Neural crest cell (in vitro differentiated cells): ENCODE measurements at places on chromosomes 5 and 9.

DNA sequence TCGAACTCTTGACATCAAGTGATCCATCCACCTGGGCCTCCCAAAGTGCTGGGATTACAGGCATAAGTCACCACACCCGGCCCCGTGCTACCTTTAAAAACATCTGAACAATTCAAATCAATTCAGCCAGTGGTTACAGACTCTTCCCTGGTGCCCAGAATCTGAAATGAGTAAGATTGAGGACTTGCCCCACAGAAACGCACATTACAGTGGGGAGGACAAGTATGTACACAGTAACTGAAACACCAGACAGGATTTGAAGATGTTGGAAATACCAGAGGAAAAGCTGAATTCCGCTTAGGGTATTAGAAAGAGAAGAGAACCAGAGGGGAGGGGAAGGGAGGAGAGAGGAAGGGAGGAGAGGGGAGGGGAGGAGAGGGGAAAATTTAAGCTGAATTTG is 17.8 kb downstream of the NIM1K start:
- no peak for DNase-seq

GRCh38 chr5:88556406-88556805 is 287.8 kb upstream of the TMEM161B start:
- DNase-seq, result no peak

DNA sequence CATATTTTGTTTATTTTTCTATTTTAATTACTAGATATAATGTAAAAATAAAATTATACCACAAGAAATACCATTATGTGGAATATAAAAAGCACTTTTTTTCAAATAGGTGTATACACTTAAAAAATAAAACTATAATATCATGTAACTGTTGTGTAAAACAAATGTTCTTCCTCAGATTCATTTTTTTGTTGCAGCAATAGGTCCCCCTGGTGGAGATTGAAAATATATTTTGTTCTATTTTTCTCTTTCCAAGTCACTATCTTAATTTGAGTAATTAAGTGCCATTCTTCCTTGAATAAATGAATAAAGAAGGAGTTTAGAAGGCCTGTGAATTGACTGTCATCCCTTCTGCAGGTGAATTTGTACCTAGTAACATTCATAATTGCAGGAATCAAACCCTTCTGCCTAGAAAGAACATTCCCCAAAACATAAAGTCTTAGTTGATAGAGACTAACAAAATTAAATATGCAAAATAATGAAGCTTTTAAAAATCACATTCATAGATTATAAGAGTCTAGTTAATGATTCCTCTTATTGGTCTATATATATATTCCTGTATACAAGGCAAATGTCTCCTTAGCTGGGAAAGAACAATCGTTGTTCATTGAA is 23.4 kb downstream of the CETN3 start:
- no peak for DNase-seq

DNA sequence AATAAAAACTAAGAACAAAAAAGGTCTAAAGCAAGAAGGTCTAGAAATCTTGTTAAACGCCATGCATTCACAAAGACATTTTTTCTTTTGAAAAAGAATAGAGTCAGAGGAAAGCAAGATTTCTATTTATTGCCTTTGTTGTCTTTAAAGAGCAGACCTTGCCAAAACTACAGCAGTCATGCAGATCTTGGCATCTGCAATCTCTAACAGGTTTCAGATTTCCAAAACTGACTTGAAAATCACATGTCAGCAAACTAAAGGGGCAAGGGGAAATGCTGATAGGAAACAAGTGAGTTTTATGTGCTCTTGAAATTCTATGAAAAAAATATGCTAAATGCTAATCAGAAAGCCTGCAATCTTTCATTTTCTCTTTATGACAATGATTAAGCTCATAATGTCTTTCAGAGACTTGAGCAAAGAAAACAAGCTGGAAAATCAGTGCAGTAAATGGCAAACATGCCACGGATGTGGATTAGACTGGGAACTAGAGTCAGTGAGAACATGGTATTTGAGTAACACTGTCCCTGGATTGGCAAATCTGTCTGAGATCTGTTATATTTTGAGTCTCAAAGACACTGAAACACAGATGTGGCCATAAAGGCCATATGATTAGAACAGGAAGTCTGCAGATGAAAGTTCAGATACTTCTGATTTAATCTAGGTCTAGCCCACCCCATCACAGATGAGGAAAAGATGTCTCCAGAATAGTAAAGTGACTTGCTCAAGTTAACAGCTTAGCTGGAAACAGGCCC is 361.4 kb upstream of the RPS23 start:
- DNase-seq, result no peak

DNA sequence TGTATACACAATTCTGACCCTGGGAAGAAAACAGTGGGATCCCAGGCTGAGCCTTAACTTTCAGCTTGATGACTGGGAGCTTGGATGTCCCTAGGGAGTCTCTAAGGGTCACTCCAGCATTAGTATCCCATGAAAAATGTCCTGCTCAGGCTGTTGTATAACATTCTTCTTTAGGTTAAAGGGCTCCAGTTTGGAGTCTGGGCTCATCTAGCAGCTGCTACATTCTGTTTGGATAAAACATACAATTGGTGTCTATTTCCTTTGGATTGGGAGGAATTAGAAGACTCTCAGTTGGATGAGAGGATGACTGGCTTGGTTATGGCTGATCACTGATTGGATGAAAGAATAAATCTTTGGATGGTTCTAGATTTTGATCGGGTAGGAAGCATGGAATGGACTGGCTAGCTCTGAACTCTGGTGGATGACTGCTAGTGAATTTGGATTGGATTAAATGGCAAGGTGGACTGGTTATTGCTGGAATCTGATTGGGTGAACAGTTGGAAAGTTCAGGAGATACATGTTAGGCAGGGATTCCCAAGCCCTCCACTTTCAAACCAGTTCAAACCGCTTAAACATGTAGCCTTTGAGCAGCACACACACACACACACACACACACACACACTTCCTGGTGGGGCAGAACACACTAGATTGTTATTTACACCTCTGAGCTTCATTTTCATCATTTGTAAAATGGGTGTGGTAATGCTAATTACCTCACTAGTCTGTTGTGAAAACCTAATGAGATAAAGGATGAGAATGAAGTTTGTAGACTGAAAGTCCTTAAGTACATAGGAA is 7.1 kb upstream of the MYOZ3 start:
- no peak for DNase-seq

DNA sequence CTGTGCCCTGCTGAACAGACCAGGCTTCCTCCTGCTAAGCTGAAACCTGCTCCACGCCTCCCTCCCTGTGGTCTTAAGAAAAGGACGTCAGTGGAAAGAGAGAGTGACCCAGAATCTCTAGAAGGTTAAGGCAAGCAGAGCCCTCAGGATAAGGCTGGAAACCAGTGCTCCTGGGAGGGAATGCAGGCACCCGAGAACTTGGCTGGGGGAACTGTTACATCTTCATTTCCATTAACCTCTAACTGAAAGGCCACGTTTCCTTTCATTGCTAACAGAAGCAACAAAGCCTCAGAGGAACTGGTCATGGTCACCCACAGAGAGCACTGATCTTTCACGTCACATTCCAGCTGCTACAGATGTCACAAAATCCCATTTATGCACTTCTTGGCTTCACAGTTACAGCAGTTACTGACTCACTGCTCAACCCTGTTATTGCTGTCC is 26.1 kb upstream of the AKNA start:
- DNase-seq, result no peak

DNA sequence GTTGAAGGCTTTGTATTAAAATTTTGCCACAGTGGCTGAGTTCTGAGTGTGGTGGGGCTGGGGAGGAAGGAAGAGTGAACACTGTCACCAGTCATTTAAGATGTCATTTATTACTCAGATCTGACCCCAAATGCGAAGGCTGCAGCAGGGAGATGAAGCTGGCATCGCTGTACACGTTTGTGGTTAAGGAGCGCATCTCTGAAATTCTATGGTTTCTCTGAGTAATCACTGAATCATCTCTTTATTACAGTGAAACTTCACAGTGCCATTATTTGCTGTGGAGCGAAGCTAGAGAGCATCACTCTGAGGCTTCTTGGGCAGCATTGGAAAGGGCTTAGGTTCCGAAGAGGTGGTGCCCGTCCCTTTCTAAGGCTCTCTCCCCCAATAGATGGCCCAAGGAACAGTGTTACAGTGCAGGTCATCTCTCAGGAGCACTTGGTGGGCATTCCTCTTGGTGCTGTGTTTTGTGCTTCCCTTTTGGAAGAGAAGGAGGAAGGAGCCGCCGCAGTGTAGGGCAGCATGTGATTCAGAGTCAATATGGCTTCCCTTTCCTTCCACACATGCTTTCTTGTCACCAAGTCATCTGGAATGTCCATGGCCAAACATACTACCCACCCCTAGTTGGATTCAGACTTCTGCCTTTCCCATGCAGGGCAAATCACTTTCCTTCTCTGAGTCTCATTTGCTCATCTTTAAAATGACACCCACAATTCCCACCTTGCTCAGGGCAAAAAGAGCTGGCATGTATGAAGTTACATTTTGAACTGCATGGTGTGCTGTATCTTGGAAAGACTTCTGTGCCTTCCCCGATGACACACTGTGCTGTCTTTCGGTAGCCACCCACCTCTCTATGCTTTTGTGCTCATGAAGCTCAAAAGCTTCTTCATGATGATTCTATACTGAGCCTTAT is 9.3 kb upstream of the TEX48 start:
- DNase-seq, result no peak

GRCh38 chr5:163407034-163407655 is 30.2 kb upstream of the CCNG1 start:
- DNase-seq, result no peak

DNA sequence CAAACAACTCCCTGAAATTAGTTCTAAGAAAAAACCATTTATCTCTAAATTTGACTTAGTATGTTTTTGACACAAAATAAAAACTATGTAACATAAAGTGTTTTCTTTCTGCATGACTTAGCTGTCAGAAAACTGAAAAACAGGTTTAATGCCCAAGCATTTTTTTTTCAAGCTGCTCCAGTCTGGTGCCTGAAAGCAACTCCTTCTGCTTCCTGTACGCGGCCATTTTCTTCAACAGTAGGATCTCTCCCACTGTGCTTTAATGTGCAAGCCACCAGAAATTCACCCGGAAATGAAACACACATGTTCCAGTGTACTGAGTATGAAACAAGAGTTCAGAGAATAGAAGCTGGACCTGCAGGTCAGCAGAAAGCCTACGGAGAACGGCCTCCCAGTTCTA is 161.2 kb downstream of the MED27 start:
- DNase-seq, result no peak

DNA sequence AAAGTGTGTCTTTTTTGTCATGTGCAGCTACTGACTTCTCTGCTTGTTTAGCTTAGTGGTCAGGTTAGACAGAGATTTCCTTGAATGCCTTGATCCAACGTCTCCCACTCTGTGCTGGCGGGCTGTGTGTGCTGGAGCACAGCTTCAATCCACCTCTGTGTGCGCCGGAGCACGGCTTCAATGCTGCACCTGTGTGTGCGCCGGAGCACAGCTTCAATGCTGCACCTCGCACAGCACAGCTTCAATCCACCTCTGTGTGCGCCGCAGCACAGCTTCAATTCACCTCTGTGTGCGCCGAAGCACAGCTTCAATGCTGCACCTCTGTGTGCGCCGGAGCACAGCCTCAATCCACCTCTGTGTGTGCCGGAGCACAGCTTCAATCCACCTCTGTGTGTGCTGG is 69.0 kb upstream of the PHYKPL start:
- no peak for DNase-seq

- no peak for DNase-seq
These were observed 32.9 kb downstream of the SEMA4D start for GRCh38 chr9:89465001-89465451.

DNA sequence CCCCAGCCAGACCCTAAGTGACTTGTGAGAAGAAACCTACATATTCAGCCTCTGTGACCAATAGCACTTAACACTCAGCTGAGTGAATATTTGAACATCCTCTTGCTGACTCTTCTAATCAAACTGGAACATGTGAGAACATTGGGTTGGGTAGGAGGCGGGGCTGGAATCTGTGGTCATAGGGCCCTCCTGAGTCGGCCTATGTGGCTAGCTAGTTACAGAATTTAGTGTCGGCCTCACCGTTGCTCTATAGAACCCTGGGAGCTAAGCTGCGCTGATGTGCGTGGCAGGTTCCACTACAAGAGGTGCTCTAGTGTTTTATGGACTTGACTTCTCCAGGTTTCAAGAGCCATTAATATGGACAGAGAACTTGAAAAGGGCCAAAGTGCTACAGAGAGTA is 138.8 kb downstream of the DROSHA start:
- DNase-seq, result no peak

GRCh38 chr9:91273853-91274552 is 87.7 kb downstream of the AUH start:
- DNase-seq, result no peak

DNA sequence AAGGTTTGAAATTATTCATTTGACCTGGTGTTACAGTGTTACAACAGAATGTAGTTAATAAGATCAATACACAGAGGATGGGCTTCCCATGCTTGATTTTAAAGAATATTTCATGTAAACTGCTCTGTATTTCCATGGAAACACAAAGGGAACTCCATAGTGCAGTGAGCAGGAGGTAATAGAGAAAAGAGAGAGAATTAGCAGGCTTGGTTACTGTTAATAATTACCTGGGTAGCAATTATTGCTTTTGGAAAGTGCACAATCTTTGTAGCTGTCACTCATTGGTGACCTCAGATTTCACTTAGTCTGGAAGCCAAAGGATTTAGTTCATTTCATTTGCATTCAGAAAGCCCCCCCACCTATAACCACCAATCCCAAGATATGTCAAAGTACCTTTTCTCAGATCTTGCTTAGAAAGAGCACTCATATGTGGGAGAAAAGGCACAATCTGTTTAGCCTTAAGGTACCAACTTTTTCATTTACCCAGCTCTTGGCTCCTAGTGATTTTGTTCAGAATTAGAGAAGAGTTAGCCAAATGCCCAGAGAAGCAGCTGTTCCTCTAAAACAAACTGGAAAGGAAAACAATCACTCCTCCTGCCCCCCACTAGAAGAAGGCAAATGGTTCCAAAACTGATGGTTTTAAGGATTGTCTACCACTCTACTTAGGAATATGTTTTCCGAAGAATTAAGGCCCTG is 234.5 kb upstream of the SLC24A2 start:
- DNase-seq, result no peak

- DNase-seq, result no peak
These were observed 174.4 kb downstream of the SLIT3 start for GRCh38 chr5:169126481-169127021.

GRCh38 chr9:89640801-89641200 is 36.0 kb downstream of the GADD45G start:
- no peak for DNase-seq

DNA sequence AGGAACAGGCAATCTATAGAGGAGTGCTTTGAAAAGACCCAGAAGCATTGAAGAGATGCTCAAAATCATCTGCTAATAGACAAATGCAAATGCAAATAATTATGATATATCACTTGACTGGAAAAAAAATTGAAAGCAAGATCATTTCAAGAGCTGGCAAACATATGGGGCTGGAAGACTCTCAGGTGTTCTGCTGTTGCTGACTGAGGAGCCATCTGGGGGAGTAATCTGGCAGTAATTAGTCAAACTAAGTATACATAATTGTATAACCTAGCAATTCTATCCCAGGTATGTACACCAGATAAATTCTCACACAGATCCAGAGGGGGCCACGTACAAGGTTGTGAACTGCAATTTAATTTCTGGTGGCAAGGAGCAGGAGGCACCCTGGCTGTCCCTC is 4.6 kb upstream of the HMHB1 start:
- no peak for DNase-seq
